ENCODE measurements at places on chromosomes 3 and 15.

DNA sequence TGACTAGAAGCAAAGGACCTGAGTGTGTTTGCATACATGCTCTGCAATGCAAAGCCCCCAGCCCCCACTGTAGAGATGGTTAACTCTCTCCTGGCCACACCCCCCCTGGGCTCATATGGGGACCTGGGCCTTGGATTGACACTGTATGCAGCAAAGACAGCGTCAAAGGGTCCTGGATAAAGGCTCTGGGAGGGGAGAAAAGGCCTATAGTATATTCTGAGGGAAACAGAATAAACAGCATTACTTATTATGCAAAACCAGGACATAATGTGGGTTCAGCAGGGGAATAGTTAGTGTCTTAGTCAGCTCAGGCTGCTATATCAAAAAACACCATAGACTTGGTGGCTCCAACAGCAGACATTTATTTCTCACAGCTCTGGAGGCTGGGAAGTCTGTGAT lies 158.7 kb downstream of the APBA2 start:
- H3K36me3 ChIP-seq = no peaks in the 10 kb centered on the region
- H3K4me1 ChIP-seq = no peaks in the 10 kb centered on the region
- DNase-seq = no peak
- H3K27me3 ChIP-seq = no peaks in the 10 kb centered on the region
- H3K27ac ChIP-seq = no peak overlapping the region
- H3K4me3 ChIP-seq = no peak overlapping the region

DNA sequence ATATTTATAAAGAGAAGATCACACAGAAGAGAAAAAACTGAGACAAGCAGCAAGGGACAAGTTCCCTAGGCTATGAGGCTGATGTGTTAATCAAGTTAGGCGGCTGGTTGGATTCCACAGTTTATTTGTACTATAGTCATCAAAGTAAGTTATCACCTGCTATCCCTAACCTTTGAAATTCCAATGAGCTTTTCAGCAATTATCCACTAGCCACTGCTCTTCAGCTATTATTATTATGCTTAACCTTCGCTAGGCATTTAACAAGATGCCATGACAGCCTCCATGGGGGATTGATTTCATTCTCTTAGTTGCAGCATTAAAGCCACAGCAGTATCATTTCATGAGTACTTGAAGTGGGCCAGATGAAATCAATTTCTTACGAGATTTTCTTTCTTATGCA lies 699.5 kb upstream of the NAALADL2 start:
- no peak overlapping the region for H3K27ac ChIP-seq
- no peaks in the 10 kb centered on the region for H3K36me3 ChIP-seq
- no peak overlapping the region for H3K4me3 ChIP-seq

- no peak for DNase-seq
- no peaks in the 10 kb centered on the region for H3K4me1 ChIP-seq
- no peaks in the 10 kb centered on the region for H3K36me3 ChIP-seq
- no peaks in the 10 kb centered on the region for H3K27me3 ChIP-seq
- no peak overlapping the region for H3K27ac ChIP-seq
These were observed 72.2 kb upstream of the LRRC3B start for GRCh38 chr3:26550413-26550812.

- DNase-seq = no peak
- no peaks in the 10 kb centered on the region for H3K4me1 ChIP-seq
- H3K36me3 ChIP-seq = no peaks in the 10 kb centered on the region
- H3K27ac ChIP-seq = no peak overlapping the region
These were observed 4.0 kb downstream of the ANKDD1A start for GRCh38 chr15:64915518-64916227.

GRCh38 chr15:57485869-57486268 lies 105.8 kb upstream of the MYZAP start:
- no peak overlapping the region for H3K4me3 ChIP-seq
- peaks cover 4% of the 10 kb centered on the region for H3K27me3 ChIP-seq
- no peak for DNase-seq
- H3K27ac ChIP-seq = no peak overlapping the region
- no peaks in the 10 kb centered on the region for H3K4me1 ChIP-seq

GRCh38 chr3:131714585-131715220 lies 211.9 kb upstream of the MRPL3 start:
- no peaks in the 10 kb centered on the region for H3K27me3 ChIP-seq
- no peak overlapping the region for H3K27ac ChIP-seq
- H3K36me3 ChIP-seq = no peaks in the 10 kb centered on the region
- no peak for DNase-seq

- no peaks in the 10 kb centered on the region for H3K27me3 ChIP-seq
- H3K36me3 ChIP-seq = no peaks in the 10 kb centered on the region
- no peak overlapping the region for H3K4me3 ChIP-seq
- H3K27ac ChIP-seq = no peak overlapping the region
- no peak for DNase-seq
- no peaks in the 10 kb centered on the region for H3K4me1 ChIP-seq
These were observed 59.4 kb upstream of the FLNB start for GRCh38 chr3:57948781-57949242.

GRCh38 chr3:55264919-55265318 lies 222.2 kb downstream of the WNT5A start:
- H3K36me3 ChIP-seq = no peaks in the 10 kb centered on the region
- H3K4me3 ChIP-seq = no peak overlapping the region
- DNase-seq = no peak
- no peak overlapping the region for H3K27ac ChIP-seq

GRCh38 chr3:50623840-50624474 lies 7.0 kb downstream of the MAPKAPK3 start:
- H3K36me3 ChIP-seq = peaks cover 29% of the 10 kb centered on the region
- H3K4me3 ChIP-seq = no peak overlapping the region
- H3K27ac ChIP-seq = peak overlapping the region; percentile 68
- no peak for DNase-seq
- H3K4me1 ChIP-seq = peaks cover 97% of the 10 kb centered on the region

- H3K36me3 ChIP-seq = peaks cover 12% of the 10 kb centered on the region
- H3K4me3 ChIP-seq = no peak overlapping the region
- H3K27ac ChIP-seq = no peak overlapping the region
These were observed 13.4 kb downstream of the B4GALT4 start for GRCh38 chr3:119227070-119227850.

- H3K27me3 ChIP-seq = peaks cover 2% of the 10 kb centered on the region
- H3K27ac ChIP-seq = no peak overlapping the region
- no peak overlapping the region for H3K4me3 ChIP-seq
- DNase-seq = no peak
- no peaks in the 10 kb centered on the region for H3K4me1 ChIP-seq
These were observed 26.0 kb downstream of the GLDN start for GRCh38 chr15:51367322-51367976.

- DNase-seq = no peak
- no peak overlapping the region for H3K27ac ChIP-seq
- H3K4me1 ChIP-seq = no peaks in the 10 kb centered on the region
- H3K27me3 ChIP-seq = no peaks in the 10 kb centered on the region
- H3K4me3 ChIP-seq = no peak overlapping the region
These were observed 8.9 kb downstream of the ABI3BP start for GRCh38 chr3:100984308-100984707.

- no peak for DNase-seq
- H3K4me1 ChIP-seq = no peaks in the 10 kb centered on the region
- no peak overlapping the region for H3K4me3 ChIP-seq
These were observed 245.7 kb upstream of the RORA start for GRCh38 chr15:61474796-61475195.

DNA sequence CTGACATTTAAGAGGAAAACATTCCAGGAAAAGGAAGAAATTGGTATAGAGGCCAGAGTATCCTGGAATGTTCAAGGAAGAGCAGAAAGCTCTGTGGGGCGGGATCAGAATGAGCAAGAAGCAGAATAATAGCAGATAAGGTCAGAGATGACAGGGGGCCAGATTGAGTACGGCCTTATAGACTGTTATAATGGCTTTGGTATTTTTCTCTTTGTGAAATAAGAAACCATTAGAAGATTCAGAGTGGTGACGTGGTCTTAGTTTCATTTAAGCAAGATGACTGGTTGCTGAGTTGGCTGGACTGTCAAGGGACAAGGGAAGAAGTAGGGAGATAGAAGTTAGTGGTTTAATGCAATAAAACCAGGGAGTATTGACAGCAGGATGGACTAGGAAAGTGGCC lies 218.3 kb upstream of the SOX2 start:
- H3K27me3 ChIP-seq = no peaks in the 10 kb centered on the region
- no peaks in the 10 kb centered on the region for H3K36me3 ChIP-seq
- no peak for DNase-seq
- no peaks in the 10 kb centered on the region for H3K4me1 ChIP-seq
- no peak overlapping the region for H3K27ac ChIP-seq

DNA sequence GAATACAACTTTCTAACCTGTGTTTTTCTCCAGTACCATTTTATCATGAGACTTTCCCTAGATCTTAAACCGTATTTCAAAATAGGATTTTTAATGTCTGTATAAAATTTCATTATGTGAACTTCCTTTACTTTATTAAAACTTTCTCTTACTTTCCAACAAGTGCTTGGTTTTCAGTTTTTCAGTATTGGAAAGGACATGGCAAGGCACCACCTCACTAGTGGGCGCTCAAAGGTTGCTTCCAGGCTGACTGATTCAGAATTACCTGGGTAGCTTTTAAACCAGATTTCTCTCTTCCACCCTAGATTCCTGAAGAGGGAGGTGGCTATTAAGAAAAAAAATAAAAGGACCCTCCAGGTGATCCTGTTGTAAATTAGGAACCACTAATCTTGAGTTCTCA lies 236.6 kb downstream of the SOX2 start:
- DNase-seq = no peak
- H3K36me3 ChIP-seq = no peaks in the 10 kb centered on the region
- no peak overlapping the region for H3K4me3 ChIP-seq
- H3K4me1 ChIP-seq = no peaks in the 10 kb centered on the region
- H3K27me3 ChIP-seq = no peaks in the 10 kb centered on the region

- no peaks in the 10 kb centered on the region for H3K4me1 ChIP-seq
- no peak overlapping the region for H3K27ac ChIP-seq
- no peaks in the 10 kb centered on the region for H3K36me3 ChIP-seq
- H3K4me3 ChIP-seq = no peak overlapping the region
- no peaks in the 10 kb centered on the region for H3K27me3 ChIP-seq
These were observed 163.7 kb downstream of the TCF12 start for GRCh38 chr15:57082054-57082728.

DNA sequence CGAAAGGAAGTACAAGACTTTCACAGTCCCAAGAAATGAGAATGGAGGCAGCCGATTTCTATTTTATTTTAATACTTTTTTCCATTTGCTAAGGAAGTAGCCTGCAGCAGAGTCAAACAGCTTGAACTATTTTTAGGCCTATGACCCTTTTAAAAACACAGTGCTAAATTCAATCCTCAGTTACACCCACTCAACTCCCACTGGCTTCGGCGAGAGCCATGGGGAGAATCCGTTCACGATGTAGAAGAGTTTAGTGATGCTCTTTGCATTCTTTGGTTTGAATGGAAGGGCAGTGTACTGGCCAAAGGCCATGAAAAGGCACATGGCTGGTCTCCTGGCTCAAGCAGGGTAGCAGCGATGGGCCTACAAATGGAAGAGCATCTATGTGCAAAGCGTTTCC lies 343.5 kb downstream of the FOXP1 start:
- H3K4me3 ChIP-seq = no peak overlapping the region
- peaks cover 9% of the 10 kb centered on the region for H3K36me3 ChIP-seq
- H3K4me1 ChIP-seq = no peaks in the 10 kb centered on the region
- H3K27me3 ChIP-seq = no peaks in the 10 kb centered on the region
- no peak for DNase-seq
- H3K27ac ChIP-seq = no peak overlapping the region

- H3K27ac ChIP-seq = no peak overlapping the region
- H3K27me3 ChIP-seq = peaks cover 2% of the 10 kb centered on the region
- DNase-seq = no peak
- H3K4me1 ChIP-seq = no peaks in the 10 kb centered on the region
- H3K4me3 ChIP-seq = no peak overlapping the region
These were observed 395.6 kb downstream of the MCTP2 start for GRCh38 chr15:94626949-94627348.

DNA sequence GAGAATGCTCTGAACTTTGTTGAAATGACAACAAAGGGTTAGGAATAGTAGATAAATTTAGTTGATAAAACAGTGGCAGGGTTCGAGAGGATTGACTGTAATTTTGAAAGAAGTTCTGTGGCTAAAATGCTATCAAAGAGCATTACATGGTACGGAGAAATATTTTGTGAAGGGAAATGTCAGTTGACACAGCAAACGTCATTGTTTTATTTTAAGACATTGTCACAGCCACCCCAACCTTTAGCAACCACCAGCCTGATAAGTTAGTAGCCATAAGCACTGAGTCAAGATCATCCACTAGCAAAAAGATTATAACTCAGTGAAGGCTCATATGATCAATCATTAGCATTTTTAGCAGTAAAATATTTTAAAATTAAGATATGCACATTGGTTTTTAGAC lies 8.7 kb upstream of the ST3GAL6 start:
- H3K27me3 ChIP-seq = no peaks in the 10 kb centered on the region
- no peak for DNase-seq
- no peak overlapping the region for H3K27ac ChIP-seq
- peaks cover 2% of the 10 kb centered on the region for H3K36me3 ChIP-seq
- no peak overlapping the region for H3K4me3 ChIP-seq

DNA sequence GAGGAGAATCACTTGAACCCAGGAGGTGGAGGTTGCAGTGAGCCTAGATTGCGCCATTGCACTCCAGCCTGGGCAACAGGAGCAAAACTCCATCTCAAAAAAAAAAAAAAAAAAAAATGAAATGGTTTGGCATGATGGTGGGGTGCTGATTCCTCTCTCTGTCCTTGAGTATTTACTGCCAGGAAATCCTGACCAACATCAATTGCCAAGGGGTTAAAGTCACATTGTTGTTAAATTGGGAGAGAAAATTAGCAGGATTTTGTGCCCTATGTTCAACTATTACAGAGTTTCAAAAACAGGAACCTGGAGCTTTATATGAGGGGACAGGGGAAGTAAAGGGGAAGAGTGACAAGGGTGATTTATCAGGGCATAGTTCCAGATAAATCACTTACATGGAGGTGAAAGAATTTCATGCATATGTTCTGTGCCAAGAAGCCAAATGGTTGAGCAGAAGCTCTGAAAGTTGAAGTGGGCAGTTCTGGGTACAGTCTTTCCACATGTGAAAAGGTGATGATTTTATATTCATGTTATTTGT lies 70.5 kb upstream of the TSEN2 start:
- H3K4me1 ChIP-seq = no peaks in the 10 kb centered on the region
- no peaks in the 10 kb centered on the region for H3K27me3 ChIP-seq
- H3K36me3 ChIP-seq = no peaks in the 10 kb centered on the region
- DNase-seq = no peak
- no peak overlapping the region for H3K4me3 ChIP-seq

DNA sequence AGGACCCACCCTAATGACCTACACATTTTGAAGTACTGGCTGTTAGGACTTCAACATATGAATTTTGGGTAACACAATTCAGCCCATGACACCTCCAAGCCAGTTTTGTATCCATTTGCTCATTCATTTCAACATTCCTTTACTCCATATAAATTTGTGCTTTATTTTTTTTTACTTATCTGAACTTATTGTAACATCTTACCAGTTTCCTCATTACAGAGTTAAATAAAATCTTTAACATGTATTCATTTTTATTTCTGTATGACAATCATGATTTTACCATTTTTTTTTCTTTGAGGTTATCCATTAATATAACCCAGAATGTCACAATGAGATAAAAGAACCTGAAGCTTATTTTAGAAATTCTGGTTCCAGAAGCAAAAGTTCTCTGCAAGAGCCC lies 48.0 kb upstream of the ATP1B3 start:
- H3K4me3 ChIP-seq = no peak overlapping the region
- H3K27me3 ChIP-seq = peaks cover 7% of the 10 kb centered on the region
- no peak for DNase-seq
- no peaks in the 10 kb centered on the region for H3K36me3 ChIP-seq
- H3K27ac ChIP-seq = no peak overlapping the region
- no peaks in the 10 kb centered on the region for H3K4me1 ChIP-seq

GRCh38 chr3:134002306-134002705 lies 27.4 kb downstream of the SLCO2A1 start:
- H3K27me3 ChIP-seq = no peaks in the 10 kb centered on the region
- H3K4me3 ChIP-seq = no peak overlapping the region
- H3K4me1 ChIP-seq = no peaks in the 10 kb centered on the region
- no peaks in the 10 kb centered on the region for H3K36me3 ChIP-seq
- DNase-seq = no peak
- H3K27ac ChIP-seq = no peak overlapping the region

All from T-cell (primary cell).